ENCODE measurements at places on chromosomes 11 and 22. TPM values are rescaled to one million over a fixed set of nuclear protein-coding genes. Genes with fewer than 3 reads are reported as not detected.

DNA sequence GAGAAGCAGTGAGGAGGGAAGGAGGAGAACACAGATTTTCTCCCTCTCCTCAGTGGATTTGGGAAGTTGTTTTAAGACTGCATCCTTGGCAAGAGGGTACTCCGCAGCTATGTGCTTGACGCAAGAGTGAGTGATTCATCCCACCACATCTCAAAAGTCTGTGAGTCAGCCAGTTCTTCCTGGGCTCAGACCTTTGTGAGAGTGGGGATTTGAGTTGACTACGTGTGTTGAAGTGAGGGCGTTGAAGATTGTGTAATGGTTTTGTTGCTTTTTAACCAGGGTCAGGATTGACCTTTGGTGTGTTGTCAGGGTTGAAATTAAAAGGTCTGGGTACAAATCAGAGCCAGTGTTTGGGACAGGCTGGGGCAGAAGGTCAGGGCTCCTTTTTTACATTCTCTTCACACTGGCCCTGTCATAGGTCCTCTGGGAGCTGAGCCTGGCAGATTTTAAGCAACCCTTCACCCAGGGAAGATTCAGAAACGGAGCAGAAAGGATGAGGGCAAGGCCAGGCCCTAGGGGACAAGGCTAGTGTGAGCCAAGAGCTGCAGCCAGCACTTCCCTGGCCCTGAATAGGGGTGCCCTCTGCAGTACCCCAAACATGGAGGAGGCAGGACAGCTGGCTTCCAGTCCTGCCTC is 4.2 kb upstream of the C11orf86 start:
- DNase-seq: peak; percentile 85

DNA sequence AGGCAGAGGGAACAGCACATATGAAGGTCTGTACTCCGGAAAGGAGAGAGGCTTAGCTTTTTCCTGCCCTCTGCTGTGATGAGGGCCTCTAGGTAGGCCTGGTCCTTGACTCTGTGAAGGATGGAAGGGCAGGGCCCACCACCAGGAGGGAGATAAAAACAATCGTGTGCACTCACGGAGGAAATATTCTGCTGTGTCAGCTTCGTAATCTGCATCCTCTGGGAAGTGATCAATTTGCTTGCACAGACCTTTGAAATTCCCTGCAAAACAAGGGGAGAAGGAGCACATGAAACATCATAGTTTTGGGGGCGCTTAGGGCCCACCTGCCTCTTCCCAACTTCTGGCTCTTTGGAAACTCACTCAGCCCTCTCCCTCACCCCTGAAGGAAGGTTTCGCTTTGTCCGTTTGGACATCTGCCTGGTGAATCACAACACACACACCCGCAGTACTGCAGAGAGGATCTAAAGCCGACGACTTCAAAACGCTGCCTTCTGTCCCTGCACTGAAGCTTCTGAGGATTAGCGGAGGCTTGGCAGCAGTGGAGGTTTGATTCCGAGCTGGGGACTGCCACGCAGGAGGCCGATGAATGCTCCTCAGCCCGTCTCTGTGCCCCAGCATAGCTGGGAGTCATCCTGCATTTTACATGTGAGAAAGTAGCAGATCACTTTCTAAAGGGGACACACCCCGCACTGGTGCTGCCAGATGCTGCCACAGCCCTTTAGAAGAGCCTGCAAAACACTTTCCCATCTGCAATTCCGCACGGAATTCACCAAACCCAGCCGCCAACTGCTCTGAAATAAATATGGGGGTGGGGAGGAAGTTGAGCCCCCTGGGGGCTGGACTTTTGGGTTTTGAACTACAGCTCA is 58.6 kb upstream of the EIF3D start:
- no peak for DNase-seq

GRCh38 chr11:60700689-60701468 is 1.5 kb downstream of the MS4A8 start:
- DNase-seq: no peak

- no peak for DNase-seq
Measured at GRCh38 chr11:20161230-20161918, 1.1 kb upstream of the DBX1 start.

- no peak for DNase-seq
Measured at GRCh38 chr22:31881200-31881599, 63.1 kb upstream of the YWHAH start.

GRCh38 chr11:35083181-35083430 is 55.9 kb upstream of the CD44 start:
- DNase-seq: no peak

DNA sequence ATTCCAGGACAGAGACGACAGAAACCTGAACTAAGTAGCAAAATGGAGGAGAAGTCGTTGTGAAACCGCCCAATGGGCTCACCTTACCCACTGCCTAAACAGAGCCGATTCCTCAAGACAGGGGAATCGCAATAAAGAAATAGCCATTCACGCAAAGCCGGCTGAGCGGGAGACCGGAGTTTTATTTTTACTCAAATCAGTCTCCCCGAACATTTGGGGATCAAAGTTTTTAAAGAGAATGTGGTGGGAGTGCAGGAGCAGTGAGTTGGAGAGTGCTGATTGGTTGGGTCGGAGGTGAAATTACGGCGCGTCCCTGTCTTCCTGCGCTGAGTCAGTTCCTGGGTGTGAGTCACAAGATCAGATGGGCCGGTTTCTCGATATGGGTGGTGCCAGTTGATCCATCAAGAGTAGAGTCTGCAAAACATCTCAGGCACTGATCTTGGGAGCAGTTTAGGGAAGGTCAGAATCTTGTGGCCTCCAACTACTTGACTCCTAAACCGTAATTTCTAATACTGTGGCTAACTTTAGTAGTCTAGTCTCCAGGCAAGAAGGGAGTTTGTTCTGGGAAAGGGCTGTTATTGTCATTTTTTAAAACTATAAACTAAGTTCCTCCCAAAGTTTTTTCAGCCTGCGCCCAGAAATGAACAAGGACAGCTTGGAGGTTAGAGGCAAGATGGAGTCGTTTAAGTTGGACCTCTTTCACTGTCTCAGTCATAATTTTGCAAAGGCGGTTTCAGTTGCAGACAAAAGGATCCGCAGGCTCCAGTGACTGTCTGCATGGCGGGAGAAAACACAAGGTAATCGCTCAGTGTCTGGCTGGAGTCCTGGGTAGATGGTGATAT is 34.1 kb downstream of the OR4D9 start:
- peak; percentile 34 for DNase-seq

GRCh38 chr22:25546751-25547150 is 17.7 kb upstream of the GRK3 start:
- no peak for DNase-seq

GRCh38 chr11:11072067-11072466 is 214.2 kb upstream of the ZBED5 start:
- DNase-seq: no peak

GRCh38 chr11:31231601-31232000 is 137.9 kb downstream of the DCDC1 start:
- DNase-seq: no peak

DNA sequence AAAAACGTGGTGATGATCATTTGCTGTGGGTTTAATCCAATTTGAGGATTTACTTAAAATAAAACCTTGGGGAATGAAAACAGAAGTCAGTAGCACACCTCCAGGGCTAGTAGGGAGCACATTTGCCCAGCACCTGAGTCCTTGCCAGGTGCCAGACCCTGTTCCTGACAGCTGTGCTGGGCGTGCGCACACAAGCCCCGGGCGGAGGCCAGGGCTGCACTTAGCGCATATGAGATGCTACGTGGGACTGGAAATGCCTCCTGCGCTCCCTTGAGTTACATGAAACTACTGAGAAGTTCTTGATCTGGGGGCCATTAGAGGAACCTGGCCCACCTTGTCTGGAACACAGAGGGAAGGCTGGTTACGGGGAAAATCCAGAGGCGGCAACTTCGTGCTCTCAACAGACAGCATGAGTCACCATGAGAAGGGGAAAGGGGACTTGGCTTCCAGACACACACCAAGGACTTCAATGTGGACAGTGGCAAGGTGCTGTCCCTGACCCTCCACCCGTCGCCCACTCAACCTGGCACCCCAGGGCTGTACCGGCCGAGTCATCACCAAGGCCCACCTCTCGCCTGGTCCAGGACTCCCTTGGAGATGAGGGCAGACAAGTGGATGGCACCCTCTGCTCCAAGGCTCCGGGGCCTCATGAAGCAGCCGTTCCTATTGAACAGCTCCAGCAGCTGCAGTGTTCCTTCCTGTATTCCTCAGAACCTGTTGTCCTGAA is 1468.6 kb downstream of the BRD1 start:
- no peak for DNase-seq

DNA sequence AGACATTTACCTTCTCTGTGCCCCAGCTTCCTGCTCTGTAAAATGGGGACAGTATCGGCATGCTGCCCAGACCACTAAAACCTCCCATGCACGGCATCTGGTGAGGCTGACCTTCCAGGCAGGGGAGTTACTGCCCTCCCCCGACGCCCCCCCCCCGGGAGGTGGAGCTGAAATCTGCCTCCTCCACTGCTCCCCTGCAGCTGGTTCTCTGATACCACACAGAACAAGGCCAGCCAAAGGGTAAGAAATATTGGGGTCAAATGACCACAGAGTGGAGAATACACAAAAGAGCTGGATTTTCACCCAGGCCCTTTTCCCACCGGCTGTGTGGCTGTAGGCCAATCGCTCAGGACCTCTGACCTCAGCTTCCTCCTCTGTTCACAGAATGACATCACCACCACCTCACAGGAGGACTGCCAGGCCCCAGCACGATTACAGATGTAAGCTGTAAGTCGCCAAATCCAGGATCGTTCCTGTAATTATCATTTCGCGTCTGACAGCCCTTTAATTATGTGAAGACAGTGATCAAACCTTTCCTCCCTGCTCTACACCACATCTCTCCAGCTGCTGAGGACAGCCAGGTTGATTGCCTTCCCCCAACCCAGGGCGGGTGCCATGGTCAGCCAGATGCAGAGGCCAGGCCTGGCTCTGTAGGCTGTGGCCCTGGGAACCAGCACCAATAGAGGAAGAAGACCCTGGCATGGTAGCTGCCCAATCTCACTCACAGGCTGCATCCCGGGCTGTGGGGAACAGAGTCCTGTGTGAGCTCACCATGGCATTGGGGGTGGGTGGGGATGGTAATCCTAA is 35.7 kb upstream of the KLHL35 start:
- DNase-seq: peak; percentile 60

GRCh38 chr11:42239188-42239587 is 779.7 kb upstream of the LRRC4C start:
- no peak for DNase-seq

- DNase-seq: no peak
Measured at GRCh38 chr22:39469326-39469680, 12.5 kb downstream of the MGAT3 start.

- DNase-seq: no peak
Measured at GRCh38 chr22:30752771-30753170, 58.1 kb downstream of the OSBP2 start.

DNA sequence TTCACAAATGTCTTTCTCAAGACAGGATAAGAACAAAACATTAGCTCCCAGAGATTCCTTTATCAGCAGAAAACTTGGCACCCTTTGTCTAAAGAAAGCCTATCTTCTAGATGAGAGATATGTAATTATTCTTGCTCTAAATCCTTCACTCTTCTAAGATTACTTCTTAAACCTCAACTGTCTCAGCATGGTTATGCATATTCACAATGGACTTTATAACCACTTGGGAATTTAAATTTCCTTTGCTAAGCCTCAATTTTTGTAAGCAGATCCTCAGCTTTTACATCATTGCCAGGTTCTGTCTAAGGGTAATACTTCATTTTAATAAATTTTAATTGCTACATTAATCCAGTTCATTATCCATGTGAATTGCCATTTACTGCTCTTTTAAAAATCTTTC is 433.6 kb upstream of the DDI1 start:
- DNase-seq: no peak

DNA sequence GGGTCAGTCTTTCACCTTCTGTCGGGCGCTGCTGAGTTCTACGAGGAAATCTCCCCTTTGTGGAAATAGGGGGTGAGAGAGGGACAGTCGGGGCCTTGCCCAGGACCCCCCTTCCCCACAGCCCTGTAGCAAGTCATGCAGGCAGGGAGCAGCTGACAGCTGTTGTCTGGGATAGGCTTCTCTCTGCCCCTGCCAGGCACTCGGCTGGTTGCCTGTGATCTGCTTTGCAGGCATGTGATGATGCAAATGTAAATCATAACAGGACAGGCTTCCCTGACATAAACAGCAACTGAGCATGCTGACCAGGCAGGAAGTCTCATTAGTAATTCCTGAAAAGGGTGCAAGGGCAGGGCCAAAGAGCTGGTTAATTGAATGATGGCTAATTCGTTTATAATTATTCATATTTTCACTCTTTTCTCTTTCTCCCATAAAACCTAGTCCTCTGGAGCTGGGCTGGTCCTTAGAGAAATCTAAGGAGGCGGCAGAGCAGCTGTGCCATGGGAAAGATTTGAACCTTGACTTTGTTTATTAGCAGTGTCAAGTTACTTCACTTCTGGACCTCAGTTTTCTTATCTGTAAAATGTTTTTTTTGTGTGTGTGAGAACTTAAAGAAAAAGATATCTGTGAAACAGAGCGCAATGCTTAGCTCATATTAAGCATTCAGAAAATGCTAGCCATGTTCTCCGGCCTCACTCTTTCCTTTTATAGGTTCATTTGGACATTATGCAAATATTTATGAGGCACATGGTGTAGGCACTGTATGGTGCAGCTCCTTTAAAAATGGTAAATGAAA is 129.7 kb downstream of the LDLRAD3 start:
- DNase-seq: no peak

DNA sequence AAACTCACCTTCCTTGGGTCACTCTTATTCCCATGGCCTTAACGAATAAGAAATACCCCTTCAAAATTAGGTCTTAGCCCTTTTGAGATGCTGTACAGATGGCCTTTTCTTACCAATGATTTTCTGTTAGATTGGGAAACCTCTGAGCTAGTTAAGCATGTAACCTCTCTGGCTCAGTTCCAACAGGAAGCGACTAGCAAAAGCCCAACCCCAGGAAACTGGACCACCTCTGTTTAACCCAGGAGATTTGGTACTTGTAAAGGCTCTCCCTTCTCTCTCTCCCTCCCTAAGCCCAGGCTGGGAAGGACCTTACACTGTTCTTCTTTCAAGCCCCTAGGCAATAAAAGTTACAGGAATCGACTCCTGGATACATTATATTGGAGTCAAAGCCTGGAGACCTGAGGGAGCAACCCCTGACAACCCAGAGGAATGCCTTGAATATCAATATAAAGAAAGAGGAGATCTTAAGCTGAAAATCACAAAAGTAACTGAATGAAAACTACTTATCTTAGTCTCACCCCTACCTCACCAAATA is 11.7 kb downstream of the APIP start:
- no peak for DNase-seq

The MN1 gene
- 1.2 TPM for total RNA-seq

The CD59 gene
- total RNA-seq: 149 TPM

The SHANK3 gene
- total RNA-seq: 22.8 TPM

The IRAG1 gene
- 0.53 TPM for total RNA-seq

The THY1 gene
- total RNA-seq: 0.96 TPM

The GNG3 gene
- total RNA-seq: 0.20 TPM

The CNGA4 gene
- total RNA-seq: not detected

The NPAT gene
- total RNA-seq: 5.4 TPM

The SLC22A9 gene
- 16.4 TPM for total RNA-seq

The MS4A12 gene
- not detected for total RNA-seq

The KDELR3 gene
- 15.2 TPM for total RNA-seq

All from left lobe of liver (tissue), 2 donors.